H4 (cell line): ENCODE measurements at places on chromosomes 4 and X. TPM values are rescaled to one million over a fixed set of nuclear protein-coding genes. Genes with fewer than 3 reads are reported as not detected.

CCDC149 gene
- total RNA-seq = 3.3 and 5.7 TPM in 2 replicates

- DNase-seq = peak; percentile 14
These were observed 450.3 kb upstream of the PCDH7 start for GRCh38 chr4:30269850-30270249.

HTR2C gene
- total RNA-seq = not detected in 2 replicates

PWWP3B gene
- total RNA-seq = 7.7 and 7.9 TPM in 2 replicates

DNA sequence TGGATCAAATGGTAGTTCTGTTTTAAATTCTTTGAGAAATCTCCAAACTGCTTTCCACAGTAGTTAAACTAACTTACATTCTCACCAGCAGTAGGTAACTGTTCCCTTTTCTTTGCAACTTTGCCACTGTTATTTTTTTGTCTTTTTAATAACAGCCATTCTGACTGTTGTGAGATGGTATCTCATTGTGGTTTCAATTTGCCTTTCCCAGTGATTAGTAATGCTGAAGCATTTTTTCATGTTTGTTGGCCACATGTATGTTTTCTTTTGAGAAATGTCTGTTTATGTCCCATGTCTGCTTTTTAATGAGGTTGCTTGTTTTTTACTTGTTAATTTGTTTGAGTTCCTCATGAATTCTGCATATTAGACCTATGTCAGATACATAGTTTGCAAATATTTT, 198.8 kb downstream of the RAB28 start:
- DNase-seq = no peak

ENPP6 gene
- not detected in 2 replicates for total RNA-seq

MAP7D2 gene
- 0.45 and 0.89 TPM in 2 replicates for total RNA-seq

ZFP42 gene
- not detected in 2 replicates for total RNA-seq

LAMTOR3 gene
- 60.3 and 78.0 TPM in 2 replicates for total RNA-seq
